ENCODE measurements at places on chromosomes 1 and 21.

DNA sequence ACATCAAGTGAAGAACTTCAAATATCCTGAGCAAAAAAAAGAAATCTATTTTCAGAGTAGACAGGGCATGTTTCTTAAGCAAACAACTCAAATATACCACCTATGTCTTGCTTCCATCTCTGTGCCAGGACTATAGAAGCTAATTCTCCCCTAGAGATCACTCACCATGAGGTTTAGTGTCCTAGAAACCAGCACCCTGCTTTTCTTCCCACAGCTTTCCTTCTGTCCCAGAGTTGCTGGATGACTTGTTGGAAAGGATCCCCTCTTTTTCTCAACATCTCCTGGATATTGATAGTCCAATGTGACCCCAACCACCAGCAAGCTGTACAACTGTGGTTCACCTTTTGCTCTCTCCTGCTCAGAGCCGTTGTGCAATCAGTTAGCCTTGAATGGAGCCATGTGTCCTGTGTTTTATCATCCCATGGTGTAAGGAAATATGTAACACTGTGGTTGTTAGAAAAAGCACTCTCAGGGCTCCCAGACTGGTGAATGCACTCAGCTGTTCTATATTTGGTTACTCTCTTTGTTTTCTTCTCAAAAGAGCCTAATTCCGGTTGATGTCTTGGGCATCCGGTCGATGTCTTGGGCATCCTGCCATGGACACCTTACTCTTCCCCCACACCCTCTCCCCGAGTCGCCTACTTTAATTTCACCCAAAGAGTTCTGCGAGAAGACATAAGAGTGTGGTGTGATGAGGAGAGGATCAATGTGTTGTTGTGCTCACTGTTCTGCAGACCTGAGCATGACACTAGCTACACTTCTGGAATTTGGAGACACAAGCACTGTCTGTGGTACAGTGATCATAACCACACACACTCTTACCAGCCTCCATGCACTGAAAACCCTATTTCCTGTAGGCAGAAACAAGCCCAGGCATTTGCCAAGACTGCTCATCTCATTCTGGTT lies 1.7 kb downstream of the TNFSF4 start:
- no peak for DNase-seq

DNA sequence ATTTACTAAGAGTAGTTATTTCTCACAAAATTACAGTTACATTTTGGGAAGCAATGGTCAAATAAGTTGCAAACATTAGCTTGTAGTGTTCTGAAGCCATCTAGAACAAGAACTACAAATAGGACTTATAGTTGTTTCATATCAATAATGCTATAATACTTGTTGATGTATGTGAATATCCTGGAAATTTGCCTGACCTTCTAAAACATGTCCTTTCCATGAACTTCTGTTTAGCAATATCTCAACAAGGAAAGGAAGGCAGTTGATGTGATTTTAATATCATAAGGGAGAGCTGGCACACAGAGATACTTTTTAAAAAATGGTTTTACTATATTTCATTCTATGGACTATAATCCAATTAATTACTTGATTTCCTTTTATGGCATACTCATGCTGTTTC lies 47.1 kb upstream of the SAMSN1 start:
- no peak for DNase-seq

GRCh38 chr21:32382108-32382644 lies 10.6 kb downstream of the URB1 start:
- no peak for DNase-seq

DNA sequence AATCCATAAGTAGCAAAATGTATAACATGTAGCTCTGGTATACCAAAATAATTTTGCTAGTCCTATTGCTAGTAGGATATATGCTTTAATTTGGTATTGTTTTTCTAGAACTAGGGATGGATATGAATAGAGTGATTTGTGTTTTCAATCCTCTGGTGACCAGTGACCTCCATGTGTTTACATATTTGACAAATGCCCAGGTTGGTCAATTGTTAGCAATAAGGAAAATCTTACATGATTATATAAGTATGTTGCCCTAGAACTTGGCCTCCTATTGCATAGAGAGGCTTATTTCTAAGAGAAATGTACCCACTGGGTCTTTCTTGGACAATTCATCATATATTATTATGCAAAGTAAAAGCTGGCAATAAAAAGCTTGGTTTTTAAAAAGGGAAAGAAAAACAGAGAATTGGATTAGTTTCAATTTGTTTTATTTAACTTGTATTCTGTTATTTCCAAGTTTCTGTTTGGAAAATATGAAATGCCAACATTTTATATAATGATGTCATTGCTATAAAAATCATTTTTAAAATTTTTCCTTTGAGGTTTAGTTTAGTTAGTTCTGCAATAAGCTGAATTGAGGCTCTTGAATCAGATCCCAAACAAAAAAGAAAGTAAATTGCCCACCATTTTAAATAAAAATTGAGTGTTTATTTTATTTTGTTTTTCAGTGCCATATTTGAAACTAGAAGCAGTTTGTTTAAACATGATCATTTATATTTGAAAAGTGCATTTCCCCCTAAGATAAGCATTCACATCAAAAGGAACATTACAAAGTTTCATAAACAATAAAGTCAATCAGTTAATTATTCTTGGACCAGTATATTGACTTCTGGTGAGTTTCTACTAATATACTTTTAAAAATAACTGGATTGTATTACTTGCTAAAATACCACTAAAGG lies 210.9 kb downstream of the ZC3H11B start:
- no peak for DNase-seq

DNA sequence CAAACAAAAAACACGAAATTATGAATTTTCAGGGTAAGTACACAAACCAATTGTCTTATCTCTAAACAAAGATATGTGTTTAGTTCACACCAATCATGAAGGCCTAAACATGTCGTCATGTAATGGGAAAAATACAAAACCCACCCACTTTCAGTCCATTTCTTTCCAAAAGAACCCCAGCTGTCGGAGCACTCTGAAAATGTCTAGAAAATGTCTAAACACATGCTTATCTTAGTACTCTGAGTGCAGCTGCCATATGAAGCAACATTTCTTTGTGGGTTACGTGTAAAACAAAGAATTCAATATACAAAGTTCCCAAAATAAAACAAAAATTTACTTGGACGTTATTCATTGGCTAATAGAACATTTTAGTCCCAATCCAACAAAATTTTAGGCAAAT lies 22.7 kb downstream of the SERBP1 start:
- DNase-seq: no peak

DNA sequence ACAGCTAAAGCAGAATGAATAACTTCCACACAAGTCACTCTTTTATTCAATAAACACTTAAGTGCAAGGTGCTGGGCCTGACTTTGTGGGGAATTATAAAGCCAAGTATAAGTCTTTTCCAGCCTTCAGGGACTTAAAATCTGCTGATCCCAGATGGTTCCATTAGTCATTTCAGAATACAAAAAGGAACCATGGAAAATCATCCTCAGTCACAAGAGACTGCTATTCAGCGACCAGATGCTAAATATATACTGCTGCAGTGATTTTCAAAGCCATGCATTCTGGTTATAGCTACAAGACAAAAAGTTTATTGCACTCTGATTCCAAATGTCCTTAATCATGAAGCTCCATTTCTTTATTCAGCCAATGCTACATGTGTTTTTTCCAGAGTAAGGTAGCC lies 25.7 kb downstream of the GLMN start:
- DNase-seq: no peak

- DNase-seq: no peak
Measured at GRCh38 chr1:16260814-16261213, 23.8 kb upstream of the CPLANE2 start.

DNA sequence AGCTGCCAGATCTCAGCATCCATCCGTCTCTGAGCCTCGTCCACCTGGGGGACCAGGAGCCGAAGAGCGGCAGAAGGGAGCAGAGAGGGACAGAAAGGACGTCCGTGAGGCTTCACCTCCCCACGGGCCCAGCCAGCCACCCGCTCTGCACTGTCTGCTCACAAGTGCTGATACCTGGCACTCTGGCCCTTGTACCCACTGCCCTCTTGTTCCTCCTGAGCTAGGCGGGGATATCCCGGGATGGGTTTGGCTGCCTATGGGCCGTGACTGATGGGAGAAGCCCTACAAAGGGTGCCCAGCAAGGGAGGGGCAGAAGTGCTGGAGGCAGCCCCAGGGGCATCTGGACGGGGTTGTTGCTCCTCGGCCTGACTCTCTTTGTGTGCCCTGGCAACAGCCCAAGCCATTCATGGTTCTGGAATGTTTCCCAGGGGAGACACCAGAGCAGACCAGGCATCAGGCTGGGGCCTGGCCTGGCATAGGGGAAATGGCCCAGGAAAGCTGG lies 57.6 kb downstream of the LDLRAD2 start:
- no peak for DNase-seq

- no peak for DNase-seq
Measured at GRCh38 chr1:15146142-15146680, 7.3 kb upstream of the TMEM51 start.

DNA sequence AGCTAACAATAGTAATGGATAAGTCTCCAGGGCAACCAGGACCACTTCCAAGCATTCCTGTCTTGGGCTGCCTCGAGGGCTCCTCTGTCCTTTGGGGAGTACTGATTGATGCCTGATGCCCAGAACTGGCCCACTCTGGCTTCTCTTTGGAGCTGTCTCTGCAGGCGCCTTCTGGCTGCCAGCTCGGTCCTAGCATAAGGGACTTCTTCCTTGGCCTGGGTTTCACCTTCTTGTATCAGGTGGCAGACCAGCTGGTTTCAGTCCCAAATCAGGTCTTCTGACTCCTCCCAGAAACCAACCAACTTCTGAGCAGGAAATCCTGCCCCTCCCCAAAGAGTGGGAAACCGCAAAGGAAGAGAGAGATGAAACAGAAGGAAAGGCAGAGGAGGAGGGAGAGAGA lies 10.6 kb downstream of the G0S2 start:
- peak; percentile 7 for DNase-seq

DNA sequence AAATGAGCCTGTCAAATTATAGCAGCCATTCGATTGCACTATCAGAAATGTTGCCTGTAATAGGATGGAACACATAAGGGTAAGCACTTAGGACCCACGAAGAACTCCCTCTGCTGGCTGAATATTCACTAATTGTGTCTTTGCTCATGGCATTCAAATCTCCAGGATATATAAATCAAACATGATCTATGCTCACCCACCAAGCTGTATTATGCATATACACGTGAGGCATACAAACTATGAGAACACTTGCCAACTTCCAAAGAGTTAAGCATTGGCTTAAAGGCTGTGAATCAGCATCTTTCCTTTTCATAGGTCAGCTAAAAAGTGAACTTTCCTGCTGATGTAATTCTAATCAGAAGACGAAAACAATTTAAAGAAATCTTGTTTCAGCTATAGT lies 34.5 kb downstream of the TMPRSS15 start:
- DNase-seq: no peak

DNA sequence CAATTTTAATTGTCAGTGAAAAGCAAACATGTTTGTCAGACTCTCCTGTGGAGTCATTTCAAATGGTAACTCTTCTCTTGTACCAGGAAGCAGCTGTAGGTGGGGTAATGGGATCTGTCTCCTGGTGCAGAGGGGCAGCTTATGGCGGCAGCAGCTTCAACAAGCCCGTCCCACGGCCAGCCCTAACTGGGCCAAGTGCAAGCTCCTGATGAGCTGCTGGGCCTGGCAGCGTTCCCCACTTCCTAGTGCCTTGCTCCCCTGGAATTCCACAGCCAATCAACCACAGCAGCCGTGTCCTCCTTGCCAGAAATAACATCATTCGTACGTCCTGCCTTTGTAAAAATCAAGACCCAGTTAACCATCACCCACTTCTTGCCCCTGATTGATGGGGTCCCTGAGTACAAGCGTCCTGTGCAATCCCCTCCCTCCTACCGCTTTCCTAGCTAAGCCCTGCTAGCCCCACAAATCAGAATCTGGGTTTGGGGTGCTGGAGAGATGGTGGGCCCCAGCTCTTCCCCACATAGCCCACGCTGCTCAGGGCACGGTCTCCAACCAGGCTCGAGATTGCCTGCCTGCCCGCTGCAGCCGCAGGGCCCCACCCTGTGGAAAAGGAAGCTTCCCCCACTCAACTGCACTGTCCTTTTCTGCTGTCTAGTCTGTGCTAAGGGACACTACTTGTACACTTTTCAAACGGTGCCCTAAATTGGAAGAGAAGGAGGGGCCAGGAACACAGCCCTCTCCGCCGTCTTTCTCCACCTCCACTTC lies 61.2 kb downstream of the TOR1AIP2 start:
- no peak for DNase-seq

DNA sequence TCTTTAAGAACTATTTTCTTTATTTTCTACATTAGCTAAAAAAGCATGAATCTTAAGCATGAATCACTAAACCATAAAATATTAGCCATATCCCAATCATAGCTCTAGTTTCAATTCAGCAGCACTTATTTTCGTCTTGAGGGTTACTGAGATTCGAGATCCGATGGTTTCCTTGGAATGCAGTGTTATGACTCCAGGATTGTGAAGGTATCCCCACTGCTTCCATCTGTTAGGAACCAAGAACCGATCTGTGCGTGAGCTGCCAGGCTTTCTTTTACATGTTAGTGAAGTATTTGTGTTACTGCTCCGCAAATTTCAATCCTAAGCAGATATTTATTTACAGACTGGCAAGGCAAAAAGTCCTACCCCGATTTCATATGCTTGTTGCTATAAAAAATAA lies 18.8 kb downstream of the TNFRSF9 start:
- DNase-seq: no peak

- no peak for DNase-seq
Measured at GRCh38 chr1:4613606-4614370, 40.6 kb upstream of the AJAP1 start.

GRCh38 chr1:83512373-83513193 lies 486.3 kb downstream of the TTLL7 start:
- no peak for DNase-seq

GRCh38 chr1:112971006-112971405 lies 15.0 kb upstream of the SLC16A1 start:
- DNase-seq: no peak

DNA sequence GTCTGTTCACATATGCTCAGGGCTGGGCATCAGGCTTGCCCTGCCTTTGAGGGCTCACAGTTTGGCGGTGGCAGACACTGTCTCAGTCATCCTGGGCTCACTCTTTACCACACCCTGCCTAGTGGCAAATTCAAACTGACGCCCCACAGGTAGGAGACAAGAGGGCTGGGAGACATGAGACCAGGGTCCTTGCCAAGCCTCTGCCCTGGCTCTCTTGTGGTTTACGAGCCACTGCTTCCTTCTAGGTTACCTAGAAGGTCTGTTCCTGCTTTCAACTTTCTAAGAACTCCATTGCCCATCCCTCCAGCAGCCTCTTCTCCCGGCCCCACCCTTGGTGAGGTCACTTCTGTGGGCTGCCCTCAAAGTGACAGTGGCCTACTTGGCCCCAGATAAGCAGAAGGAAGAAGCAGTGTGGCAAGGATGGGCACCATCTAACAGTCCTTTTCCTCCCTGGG lies 10.5 kb downstream of the KIF21B start:
- DNase-seq: no peak

- DNase-seq: no peak
Measured at GRCh38 chr1:224518528-224518927, 83.9 kb upstream of the WDR26 start.

DNA sequence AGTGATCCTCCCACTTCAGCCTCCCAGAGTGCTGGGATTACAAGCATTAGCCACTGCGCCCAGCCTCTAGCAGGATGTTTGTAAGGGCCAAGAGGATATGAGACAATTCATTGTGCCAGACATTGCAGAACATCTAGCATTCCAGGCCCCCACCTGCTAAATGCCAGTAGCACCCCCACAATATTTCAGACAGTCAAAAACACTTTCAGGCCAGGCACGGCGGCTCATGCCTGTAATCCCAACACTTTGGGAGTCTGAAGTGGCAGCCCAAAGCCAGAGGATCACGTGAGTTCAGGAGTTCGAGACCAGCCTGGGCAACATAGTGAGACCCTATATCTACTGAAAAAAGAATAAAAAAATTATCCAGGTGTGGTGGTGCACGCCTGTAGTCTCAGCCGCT lies 12.9 kb downstream of the PPIE start:
- DNase-seq: no peak

- no peak for DNase-seq
Measured at GRCh38 chr21:45996311-45997204, 15.0 kb downstream of the COL6A1 start.

All from stimulated activated CD4-positive, alpha-beta T cell treated with anti-CD3 and anti-CD28 coated beads, Interleukin-1b, Interleukin-23, amount 100 ng/mL, for 48 hours (primary cell).